Lung microvascular endothelial cell (primary cell): ENCODE measurements at places on chromosomes 3 and 15. TPM values are rescaled to one million over a fixed set of nuclear protein-coding genes. Genes with fewer than 3 reads are reported as not detected.

DNA sequence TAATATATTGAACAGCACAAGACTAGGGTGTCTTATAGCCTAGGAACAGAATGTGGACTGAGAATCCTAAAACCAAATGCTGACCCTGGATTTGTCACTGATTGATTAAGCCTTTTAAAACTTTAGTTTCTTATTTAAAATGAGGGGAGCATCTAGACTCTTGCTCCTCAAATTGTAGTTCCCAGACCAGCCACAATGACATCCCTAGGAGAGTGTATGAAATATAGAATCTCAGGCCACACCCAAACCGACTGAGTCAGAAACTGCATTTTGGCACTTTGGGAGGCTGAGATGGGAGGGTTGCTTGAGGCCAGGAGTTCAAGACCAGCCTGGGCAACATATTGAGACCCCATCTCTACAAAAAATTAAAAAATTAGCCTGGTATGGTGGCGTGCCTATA is 287.8 kb upstream of the UMPS start:
- no peak for DNase-seq

GRCh38 chr3:127135241-127136023 is 57.5 kb upstream of the PRR23E start:
- DNase-seq = no peak

DNA sequence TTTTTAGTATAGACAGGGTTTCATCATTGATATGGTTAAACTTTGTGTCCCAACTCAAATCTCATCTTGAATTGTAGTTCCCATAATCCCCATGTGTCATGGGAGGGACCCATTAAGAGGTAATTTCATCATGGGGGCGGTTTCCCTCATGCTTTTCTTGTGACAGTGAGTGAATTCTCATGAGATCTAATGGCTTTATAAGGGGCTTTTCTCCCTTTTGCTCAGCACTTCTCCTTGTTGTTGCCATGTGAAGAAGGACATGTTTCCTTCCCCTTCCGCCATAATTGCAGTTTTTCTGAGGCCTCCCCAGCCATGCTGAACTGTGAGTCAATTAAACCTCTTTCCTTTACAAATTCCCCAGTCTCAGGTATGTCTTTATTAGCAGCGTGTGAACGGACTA is 20.2 kb upstream of the ZNF710 start:
- DNase-seq = no peak

- DNase-seq = no peak
Measured at GRCh38 chr3:54970895-54971294, 43.0 kb upstream of the LRTM1 start.

GRCh38 chr3:196270499-196270898 is 17.0 kb downstream of the PCYT1A start:
- DNase-seq = no peak

- peak; percentile 21 for DNase-seq
Measured at GRCh38 chr3:134106580-134106979, 76.9 kb upstream of the SLCO2A1 start.

GRCh38 chr15:23687143-23687470 is at the start of gene NDN:
NDN (minus strand) TSS chr15:23687305; CDS start chr15:23687217, 88 bp downstream.
- DNase-seq = peak; percentile 38

- no peak for DNase-seq
Measured at GRCh38 chr3:189474944-189475343, 156.2 kb upstream of the TP63 start.

DNA sequence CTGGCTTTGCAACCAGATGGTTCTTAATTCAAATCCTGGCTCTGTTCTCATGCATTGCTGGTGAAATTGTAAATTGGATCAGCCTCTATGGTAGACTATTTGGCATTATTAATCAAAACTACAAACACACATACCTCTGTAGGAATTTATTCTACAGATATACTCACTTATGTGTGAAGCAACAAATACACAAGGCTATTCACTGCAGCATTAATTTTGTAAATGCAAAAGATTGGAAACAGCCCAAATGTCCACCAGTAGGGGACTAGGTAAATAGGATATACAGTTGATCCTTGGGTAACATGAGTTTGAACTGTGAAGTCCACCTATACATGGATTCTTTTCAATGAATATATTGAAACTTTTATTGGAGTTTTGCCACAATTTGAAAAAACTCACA is 29.5 kb upstream of the LCTL start:
- no peak for DNase-seq

GRCh38 chr15:76793162-76793561 is 112.0 kb downstream of the SCAPER start:
- DNase-seq = no peak

DNA sequence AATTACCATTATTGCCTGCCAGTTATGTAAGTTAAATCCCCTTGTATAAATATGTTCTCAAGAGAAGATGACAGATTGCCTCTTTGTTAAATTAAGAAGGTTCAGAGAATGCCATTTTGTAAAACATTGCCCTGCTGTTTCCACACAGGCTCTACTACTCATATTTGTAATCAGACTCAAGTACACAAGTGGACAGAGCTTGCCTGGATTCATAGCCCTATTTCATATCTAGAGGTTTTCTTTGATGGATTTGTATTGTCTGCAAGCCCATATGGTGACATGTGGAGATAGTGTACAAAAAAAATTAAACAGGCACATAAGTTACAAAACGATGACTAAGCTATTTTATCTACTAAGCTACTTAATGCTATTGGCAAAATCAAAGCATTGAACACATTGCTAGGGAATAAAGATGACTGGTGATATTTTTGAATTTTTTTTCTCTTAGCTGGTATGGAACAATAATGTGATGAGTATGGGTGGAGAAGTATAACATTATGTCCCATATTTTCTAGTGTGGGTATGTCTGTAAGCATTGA is 1286.6 kb upstream of the ALCAM start:
- no peak for DNase-seq

GRCh38 chr3:134485075-134485717 is 589 bp downstream of the ANAPC13 start:
- peak; percentile 96 for DNase-seq

GRCh38 chr15:78712797-78713515 is 71.9 kb upstream of the CHRNB4 start:
- no peak for DNase-seq

GRCh38 chr15:88954431-88955277 is 41.5 kb upstream of the MFGE8 start:
- no peak for DNase-seq

OSBPL10 gene
- 6.3 and 8.9 TPM in 2 replicates for total RNA-seq

ATP10A gene
- total RNA-seq = under 0.01 TPM in 1 of 2 replicates, not detected in the other

HMCES gene
- 18.7 and 20.3 TPM in 2 replicates for total RNA-seq

CACNA2D3 gene
- not detected in 2 replicates for total RNA-seq
